EL (cell line): ENCODE measurements at places on chromosomes 2 and 18.

DNA sequence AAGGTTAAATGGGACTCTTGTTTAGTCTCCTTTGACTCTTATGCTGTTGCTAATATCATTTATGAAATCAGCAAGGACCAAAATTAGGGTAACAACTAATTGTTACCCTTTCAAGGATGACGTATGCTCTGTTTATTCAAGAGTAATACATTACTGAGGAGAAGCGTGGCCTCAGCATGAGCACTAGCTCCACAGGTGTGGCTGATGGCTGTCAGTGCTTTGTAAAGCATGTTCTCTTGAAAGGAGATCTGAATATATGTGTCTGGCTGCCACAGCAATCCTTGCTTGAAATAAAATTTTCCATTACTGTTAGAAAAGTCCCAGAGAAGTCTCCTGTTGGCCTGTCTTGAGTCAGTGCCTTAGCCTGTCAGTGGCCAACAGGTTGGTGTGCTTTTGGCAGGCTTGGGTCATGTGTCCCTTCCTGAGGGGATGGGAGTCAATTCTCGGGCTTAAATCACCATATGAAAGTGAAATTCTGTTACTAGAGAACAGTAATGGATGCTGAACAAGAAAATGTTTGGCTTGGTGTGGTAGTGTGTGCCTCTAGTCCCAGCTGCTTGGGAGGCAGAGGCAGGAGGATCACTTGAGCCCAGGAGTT lies 32.7 kb downstream of the ABI2 start:
- DNase-seq = no peak

GRCh38 chr2:109137616-109138015 lies 8.6 kb downstream of the SH3RF3 start:
- no peak for DNase-seq

DNA sequence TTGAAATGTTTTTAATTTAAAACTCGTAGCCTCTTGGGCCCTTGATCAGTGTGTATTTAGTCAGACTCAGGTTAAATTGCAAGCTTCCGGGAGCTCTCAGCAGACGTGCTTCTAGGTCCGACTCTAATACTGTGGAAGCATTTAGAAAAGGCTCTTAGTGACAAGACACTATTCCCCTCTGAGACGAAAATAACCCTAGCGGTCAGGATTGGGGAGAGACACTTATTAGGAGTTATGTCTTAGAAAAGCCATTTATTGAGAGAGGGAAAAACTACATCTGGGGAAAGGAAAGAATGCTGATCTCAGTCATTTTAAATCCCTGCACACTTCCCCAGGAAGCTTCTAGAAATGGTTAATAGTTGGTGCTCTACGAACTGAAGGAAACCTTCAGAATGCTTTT lies 110.5 kb upstream of the NCK2 start:
- no peak for DNase-seq

GRCh38 chr2:25273985-25274535 lies 67.7 kb downstream of the DNMT3A start:
- DNase-seq = no peak

- DNase-seq = peak; percentile 22
Measured at GRCh38 chr2:178426388-178426787, 24.6 kb downstream of the PRKRA start.

DNA sequence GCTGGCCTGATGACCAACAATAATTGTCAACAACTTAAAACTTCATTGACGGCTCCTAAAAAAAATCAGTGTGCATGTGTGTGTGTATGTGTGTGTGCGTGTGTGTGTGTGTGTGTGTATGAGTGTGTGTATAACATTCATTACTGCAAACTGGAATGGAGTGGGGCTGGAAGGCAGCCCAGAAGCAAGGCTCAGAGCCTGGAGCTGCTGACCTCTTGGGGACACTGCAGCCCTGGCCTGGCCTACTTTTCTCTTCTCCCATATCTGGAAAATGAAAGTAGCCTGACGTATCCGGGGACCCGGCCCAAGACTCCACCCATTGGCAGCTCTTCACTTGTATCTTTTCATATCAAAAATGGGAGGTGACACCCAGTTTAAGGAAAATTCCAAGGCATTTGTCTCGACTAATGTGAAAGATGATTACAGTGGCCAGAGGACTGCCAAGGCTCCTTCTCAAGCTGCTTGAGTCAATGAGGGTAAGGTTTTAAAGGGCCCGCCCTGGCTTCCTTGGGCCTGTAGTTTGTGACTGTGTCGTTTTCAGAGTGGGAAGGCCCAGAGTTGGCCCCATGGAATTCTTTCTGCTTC lies 72.4 kb upstream of the IL1R1 start:
- DNase-seq = peak; percentile 83

- DNase-seq = no peak
Measured at GRCh38 chr2:153047220-153047619, 328.8 kb downstream of the ARL6IP6 start.

DNA sequence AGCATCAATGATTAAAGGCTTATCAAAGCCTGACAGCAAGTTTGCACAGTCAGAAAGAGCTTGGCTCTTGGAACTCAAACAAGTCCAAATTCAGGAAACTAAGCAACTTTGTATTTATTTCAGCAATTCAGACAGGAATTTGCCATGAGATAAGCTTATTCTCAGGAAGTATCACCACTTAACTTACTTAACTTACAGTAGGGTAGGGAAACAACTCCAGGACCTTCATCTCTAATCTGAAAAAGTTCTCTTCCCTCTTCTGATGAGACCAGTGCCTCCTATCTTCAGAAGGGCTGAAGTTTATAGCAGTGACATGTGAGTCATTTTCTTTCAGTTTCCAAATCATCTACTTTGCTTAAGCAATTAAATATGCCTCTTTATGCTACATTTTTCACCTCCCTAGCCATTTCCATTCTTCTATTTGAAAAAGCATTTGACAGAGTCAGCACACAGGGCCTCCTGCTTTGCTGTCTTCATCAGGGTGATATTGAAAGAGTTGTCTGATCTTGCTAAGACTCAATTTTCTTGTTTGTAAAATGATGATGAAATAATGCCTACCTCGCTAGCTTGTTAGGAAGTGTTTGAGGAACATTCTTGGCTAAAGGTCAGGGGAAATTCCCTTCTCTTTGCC lies 389.5 kb downstream of the RND3 start:
- DNase-seq = peak; percentile 32

DNA sequence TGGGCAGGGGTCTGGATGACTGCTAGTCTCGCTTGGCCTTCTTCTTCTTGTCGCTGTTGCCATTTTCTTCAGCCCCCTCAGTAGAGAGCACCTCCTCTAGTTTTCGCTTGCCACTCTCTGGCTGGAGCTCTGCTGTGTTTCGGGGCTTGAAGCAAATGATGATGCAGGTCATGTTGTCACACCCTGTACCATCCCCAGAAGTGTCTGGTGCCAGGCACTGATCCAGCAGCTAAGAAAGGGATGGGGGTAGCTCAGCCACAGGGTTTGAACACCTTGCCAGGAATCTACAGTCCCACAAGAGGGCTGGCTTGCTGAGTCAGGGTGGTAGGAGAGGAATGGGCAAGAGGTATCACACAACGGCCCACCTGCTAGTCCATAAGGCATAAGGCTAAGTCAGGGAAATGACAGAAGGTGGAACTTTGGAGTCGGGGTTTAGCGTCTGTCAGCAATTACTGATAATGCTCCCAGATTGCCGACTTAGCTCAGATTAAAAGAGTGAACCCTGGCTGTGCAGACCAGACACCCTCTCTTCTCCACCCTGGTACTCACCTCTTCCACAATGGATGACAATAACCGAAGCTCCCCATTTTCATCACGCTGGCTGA lies 1.1 kb upstream of the ZNF513 start:
- no peak for DNase-seq

DNA sequence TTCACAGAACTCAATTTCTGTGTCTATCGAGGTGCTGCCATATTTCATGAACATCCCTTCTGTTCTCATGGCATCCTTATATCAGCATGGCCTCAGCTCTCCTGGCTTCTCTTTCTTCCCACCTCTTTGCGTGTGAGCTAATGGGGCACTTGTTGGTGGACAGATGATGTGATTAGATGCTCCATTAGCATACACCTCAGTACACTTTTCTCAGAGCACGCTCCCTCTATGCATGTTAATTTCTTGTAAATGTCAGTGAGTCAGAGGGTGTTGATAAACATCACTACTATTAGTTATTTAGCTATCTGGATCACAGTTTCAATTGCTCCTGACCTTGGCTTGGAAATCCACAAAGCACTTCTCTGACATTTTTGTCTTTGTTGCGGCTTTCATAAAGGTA lies 159.4 kb downstream of the CD8B2 start:
- no peak for DNase-seq

DNA sequence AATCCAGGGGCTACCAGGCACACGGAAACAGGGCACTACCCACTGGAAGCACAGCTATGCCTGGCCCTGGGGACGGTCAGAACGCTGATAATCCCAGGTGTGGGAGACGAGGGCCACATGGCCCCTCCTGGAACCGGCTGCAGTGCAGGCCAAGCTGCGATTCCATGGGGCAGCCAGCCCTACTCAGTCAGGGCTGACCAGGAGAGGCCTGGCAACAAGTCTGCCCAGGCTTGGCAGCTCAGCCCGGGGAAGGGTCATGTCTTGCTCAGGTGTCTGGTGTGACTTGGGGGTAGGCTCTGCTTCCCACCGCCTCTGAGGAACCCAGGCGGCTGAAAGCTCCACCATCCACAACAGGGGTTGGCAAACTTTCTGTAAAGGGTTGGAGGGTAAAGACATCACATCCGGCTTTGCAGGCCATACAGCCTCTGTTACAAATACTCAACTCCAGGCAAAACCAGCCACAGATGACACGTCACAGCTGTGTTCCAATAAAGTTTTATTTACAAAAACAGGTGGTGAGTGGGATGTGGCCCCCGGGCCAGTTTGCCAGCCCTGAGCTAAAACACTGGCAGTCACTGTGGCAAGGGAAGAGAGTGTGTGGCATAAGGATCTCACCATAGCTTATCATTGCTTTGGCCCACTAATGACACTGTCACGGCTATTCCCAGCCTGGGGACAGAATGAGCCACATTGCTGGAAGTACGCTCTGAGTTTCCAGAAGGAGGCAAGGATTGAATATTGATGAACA lies 85.2 kb downstream of the NDUFA10 start:
- no peak for DNase-seq

DNA sequence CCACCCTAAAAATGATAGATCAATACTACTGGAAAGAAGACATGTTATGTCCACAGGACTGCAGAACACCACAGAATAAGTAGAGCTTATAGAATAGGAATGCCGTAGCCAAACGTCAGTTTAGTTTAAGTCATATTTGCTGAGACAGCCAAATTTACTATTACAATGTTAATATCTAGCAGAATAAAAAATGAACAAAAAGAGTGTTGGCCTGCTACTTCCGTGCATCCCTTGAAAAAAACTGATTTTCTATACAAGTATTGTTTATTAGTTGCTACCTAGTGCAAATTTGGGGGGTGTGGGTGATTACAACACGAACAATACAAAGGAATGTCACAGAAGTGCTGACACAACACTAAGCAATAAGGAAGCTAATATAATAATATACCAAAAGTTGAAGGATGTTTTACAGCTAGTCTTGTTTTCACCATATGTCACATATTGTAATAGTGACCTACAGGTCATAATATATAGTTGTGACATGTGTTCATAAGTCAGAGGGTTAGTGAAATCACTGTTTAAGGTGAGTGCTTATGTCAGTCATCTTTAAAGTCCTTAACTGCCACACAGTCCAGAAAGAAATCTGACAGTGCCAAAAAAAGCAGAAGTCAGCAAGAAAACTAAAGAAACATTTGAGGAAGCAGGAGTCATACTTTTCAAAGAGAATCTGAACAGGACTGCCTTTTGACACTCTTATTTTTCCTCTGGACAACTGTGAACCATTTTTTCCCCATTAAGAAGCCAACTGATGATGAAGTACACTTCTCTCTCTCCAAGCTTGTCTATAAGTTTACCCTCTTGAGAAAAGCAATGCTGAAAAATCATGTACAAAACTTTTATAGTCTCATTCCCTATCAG lies 376.4 kb downstream of the ZEB2 start:
- no peak for DNase-seq

DNA sequence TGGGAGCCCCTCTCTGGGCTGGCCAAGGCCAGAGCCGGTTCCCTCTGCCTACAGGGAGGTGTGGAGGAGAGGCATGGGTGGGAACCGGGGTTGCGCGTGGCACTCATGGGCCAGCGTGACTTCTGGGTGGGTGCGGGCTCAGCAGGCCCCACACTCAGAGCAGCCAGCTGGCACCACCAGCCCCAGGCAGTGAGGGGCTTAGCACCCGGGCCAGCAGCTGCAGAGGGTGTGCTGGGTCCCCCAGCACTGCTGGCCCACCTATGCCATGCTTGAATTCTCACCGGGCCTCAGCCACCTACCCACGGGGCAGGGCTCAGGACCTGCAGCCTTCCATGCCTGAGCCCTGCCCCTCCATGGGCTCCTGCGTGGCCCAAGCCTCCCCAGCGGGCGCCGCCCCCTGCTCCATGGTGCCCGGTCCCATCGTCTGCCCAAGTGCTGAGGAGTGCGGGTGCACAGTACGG lies 248.5 kb upstream of the HNMT start:
- no peak for DNase-seq

DNA sequence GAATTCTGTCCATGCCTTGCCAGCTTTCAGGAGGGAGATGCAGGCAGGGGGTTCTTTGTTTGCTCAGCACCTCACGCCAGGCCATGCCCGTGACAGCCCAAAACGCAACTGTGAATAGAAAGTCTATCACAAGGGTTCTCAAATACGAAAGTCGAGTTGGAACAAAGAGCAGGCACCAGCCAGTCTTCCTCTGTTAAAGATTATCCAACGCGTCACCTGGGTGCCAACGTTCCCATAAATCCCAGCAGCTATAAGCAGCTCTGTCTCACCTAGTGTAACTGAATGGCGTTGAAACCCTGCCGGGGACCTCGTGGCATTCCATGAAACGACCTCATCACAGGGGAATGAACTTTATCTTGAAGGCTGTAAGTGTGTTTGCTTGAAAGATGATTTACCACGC lies 84.8 kb upstream of the GATA6 start:
- DNase-seq = no peak

GRCh38 chr2:145007093-145007959 lies 487.4 kb upstream of the ZEB2 start:
- peak; percentile 99 for DNase-seq

- DNase-seq = peak; percentile 49
Measured at GRCh38 chr2:138827426-138828054, 47.4 kb upstream of the NXPH2 start.

DNA sequence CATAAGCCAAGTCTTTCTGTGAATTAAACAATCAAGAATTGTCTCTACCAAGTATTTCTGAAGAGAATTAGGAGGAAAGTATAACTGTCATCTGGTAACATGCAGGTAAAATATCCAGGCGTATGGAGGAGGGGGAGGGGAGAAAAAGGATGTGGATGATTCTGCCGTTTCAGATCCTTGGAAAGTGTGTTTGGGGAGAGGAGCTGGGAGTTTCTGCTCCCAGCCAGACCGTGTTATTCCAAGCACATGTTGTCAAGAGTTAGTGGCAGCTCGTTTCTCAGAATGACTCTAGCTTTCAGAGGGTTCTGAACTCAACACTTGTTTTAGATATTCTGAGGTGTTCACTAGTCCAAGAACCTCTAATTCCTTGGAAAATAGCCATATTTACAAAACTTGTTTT lies 137.6 kb downstream of the FAM124B start:
- no peak for DNase-seq

DNA sequence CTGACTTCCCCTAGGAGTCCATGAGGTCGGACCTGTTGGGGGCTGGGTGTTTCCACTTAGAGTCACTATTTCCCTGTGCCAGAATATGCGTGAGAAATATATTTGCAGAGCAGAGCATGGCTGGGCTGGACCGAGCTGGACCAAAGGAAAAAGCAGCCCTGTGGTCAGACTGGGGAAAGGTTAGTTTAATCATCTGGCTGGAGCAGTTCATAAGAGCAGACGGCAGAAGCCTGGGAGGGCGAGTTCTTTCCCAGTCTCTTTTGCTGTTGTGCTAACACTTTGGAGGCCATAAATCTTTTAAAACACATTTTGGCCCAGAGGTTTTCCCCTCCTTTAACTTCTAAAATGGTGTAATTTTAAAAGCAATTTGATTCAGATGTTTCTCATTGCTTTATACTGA lies 66.5 kb downstream of the GLI2 start:
- no peak for DNase-seq

GRCh38 chr2:162100579-162100978 lies 26.6 kb upstream of the DPP4 start:
- no peak for DNase-seq
